ENCODE measurements at places on chromosomes 11 and 22. TPM values are rescaled to one million over a fixed set of nuclear protein-coding genes. Genes with fewer than 3 reads are reported as not detected.

Gene P2RX6
- 0.67 TPM for total RNA-seq

Gene MRTFA
- total RNA-seq = 115 TPM

Gene ALX4
- not detected for total RNA-seq

Gene ZNF202
- 27.8 TPM for total RNA-seq

- no peak overlapping the region for H3K27ac ChIP-seq
- H3K4me1 ChIP-seq = peaks cover 31% of the 10 kb centered on the region
- H3K36me3 ChIP-seq = no peaks in the 10 kb centered on the region
- DNase-seq = no peak
- H3K27me3 ChIP-seq = no peaks in the 10 kb centered on the region
Measured at GRCh38 chr11:119671561-119672015, 57.4 kb downstream of the NECTIN1 start.

Gene LYVE1
- total RNA-seq = not detected

DNA sequence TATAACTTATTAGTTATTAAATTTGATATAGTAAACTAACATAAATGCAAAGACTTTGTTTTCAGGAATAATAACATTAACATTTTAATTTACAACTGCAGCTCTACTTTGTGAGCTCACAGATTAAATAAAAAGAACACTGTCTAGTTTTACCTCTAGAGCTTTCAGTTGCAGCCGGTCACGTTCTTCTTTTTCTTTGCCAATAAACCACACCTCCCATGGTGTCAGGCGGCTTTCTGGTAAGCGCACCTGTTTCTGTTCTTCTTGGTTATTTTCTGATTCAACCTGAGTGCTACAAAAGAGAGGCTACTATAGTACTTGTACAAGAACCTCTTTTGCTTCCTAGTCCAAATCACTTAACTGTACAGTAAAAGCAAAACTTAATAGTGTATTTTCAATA lies 5.8 kb downstream of the CCDC34 start:
- peaks cover 4% of the 10 kb centered on the region for H3K4me1 ChIP-seq
- no peaks in the 10 kb centered on the region for H3K36me3 ChIP-seq
- H3K4me3 ChIP-seq = no peak overlapping the region
- no peaks in the 10 kb centered on the region for H3K27me3 ChIP-seq
- H3K27ac ChIP-seq = no peak overlapping the region
- DNase-seq = no peak

Gene PDE2A
- total RNA-seq = 1.4 TPM

DNA sequence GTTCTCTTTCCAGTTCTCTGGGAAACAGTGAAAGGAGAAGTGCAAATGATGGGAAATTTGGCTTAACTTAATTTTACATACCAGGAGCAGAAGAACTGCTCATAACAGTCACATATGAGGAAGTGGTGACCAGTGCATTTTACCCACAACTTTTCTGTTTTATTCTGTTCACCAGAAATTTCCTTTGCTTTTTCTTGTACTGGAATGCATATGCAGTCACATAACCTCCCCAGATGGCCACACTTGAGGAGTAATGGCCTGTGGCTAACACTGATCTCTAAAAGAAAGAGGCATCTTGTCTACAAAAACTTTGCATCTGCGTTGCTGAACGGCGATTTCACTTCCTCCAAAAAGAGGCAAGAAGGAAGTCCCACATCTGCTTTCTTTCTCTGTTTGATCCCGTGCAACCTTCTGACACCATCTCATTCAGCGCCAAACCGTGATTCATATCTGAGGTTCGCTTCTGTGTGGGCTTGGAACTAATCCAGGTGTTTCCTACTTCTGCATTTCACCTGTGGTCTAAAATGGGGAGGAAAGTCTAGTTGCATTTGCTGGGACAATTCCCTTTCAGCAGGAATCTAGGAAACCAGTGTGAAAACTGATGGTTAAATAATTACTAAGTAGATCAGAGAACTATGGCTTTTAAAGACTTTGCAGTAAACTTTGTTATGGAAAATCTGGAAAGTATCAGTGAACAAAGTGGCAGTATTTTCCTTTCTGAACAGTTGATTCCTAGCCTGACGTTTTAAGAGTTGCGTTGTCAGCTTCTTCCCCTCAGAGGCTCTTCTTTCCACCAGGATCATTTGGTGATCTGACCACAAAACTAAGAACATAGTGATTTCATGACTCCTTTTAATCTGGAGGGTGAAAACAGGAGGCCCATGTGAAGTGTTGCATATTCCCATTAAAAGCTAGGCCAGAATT lies 4.2 kb upstream of the MPEG1 start:
- peak overlapping the region; percentile 52 for H3K4me3 ChIP-seq
- H3K36me3 ChIP-seq = peaks cover 8% of the 10 kb centered on the region
- peak; percentile 35 for DNase-seq
- H3K27me3 ChIP-seq = no peaks in the 10 kb centered on the region
- H3K4me1 ChIP-seq = peaks cover 100% of the 10 kb centered on the region

Gene WNT11
- total RNA-seq = 0.16 TPM

GRCh38 chr11:73167363-73167954 lies 25.3 kb upstream of the FCHSD2 start:
- peaks cover 75% of the 10 kb centered on the region for H3K4me1 ChIP-seq
- no peak overlapping the region for H3K4me3 ChIP-seq
- H3K27ac ChIP-seq = peak overlapping the region; percentile 20
- no peaks in the 10 kb centered on the region for H3K27me3 ChIP-seq
- no peaks in the 10 kb centered on the region for H3K36me3 ChIP-seq

GRCh38 chr11:134158023-134158422 lies 65.7 kb downstream of the NCAPD3 start:
- no peaks in the 10 kb centered on the region for H3K27me3 ChIP-seq
- no peaks in the 10 kb centered on the region for H3K4me1 ChIP-seq
- H3K27ac ChIP-seq = no peak overlapping the region
- no peak for DNase-seq
